Heart left ventricle (tissue), 16 donors: ENCODE measurements at places on chromosomes 2 and 18. TPM values are rescaled to one million over a fixed set of nuclear protein-coding genes. Genes with fewer than 3 reads are reported as not detected.
A peak's percentile ranks its signal among the peaks of the same experiment; 100 is the strongest.

DNA sequence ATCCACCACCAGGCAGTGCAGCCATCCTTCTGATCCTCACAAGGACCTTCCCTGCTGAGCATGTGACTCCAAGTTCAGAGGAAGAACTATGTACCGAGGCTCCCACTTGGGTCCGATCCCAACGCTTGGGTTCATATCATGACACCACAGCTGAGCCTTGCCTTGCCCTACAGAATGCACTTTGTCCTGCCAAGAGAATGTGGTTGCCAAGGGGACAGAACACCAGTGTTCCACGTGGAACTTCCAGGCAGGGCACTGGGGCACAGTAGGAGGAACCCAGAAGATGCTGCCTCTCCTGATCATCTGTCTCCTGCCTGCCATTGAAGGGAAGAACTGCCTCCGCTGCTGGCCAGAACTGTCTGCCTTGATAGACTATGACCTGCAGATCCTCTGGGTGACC, at the start of gene TEX51:
TEX51 (plus strand) TSS at position 255 of the 400 bp plus-strand sequence; CDS start at position 284, 29 bp downstream.
- H3K4me3 ChIP-seq = no peak within 1 kb of the TSS
- no peak for DNase-seq
- no peak within 1 kb of the TSS for H3K27ac ChIP-seq
- H3K36me3 ChIP-seq = no peaks in the 10 kb centered on the region
- no peaks in the 10 kb centered on the region for H3K4me1 ChIP-seq

GRCh38 chr2:202036601-202037037, 3.0 kb downstream of the FZD7 start:
- peaks cover 10% of the 10 kb centered on the region for H3K4me1 ChIP-seq
- peaks cover 19% of the 10 kb centered on the region for H3K27me3 ChIP-seq
- peak overlapping the region; percentile 84 for H3K4me3 ChIP-seq

DNA sequence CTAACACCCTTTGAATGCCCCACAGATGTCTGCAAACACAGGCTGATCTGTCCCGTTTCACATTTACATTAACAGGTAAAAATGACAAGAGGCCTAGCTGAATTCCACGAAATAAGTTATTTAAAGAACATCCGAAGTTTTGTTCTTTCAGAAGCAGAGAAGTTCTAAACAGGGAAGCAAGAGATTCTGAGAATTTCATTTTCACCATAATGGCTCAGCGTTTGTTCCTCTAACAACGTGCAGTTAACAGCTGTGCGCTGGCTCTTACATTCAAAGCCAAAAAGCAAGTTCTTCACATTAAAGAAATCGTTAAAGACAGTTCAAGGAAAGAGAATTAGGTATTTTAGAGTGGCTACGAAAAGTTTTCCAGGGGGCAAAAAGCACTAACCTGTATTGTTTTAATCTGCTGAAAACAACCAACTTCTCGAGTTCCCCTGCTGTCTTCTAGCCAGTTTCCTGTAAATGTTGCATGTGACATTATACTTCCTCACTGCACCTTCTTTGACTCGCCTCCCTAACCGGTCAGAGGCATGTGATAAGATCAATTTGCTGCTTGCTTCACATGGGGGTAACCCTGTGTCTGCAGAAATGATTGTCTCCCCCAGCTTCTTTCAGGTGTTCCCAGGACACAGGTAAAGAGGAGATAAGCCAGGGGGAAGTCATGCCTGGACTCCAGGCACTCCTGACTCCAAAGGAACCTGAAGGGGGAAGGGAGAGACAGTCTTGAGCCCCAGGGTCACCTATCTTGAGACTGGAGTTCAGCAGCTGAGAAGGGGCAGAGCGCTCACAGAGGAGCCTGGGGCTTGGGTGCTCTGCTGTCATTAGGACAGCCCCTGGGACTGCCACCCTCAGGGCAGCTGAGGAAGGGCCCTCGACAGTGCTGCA, 36.8 kb upstream of the WIPF1 start:
- H3K4me1 ChIP-seq = peaks cover 25% of the 10 kb centered on the region
- H3K27ac ChIP-seq = peak overlapping the region; percentile 21
- H3K36me3 ChIP-seq = no peaks in the 10 kb centered on the region
- peak overlapping the region; percentile 63 for H3K4me3 ChIP-seq
- no peaks in the 10 kb centered on the region for H3K27me3 ChIP-seq

DNA sequence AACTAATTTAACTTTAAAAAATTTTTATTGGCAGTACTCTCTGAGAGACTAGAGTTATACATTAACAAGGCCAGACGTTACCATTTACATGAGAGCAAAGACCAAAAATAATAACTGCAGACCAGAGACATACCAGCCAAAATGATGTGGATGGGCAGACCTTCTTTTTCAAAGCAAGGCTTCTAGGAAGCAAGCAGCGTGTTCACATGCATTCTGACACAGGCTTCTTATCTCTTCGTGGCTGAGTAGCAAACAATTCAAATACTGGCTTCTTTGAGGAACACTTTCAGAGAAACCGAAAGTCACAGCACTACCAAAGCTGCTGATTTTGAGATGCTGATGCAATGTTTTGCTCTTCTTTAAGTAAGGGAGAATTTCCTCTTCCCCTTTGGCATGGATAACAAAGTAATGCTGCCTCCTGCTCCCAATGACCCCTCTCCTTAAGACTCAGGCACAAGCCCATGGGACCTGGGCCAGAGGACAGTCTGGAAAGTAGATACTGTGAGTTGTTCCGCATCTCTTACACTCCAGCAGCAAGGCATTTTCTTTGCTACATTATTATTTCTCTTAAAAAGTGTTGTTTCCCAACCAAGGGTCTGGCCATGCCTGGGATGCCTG, 181.9 kb downstream of the MREG start:
- peak overlapping the region; percentile 65 for H3K27ac ChIP-seq
- H3K4me1 ChIP-seq = peaks cover 8% of the 10 kb centered on the region
- no peaks in the 10 kb centered on the region for H3K27me3 ChIP-seq
- DNase-seq = no peak

DNA sequence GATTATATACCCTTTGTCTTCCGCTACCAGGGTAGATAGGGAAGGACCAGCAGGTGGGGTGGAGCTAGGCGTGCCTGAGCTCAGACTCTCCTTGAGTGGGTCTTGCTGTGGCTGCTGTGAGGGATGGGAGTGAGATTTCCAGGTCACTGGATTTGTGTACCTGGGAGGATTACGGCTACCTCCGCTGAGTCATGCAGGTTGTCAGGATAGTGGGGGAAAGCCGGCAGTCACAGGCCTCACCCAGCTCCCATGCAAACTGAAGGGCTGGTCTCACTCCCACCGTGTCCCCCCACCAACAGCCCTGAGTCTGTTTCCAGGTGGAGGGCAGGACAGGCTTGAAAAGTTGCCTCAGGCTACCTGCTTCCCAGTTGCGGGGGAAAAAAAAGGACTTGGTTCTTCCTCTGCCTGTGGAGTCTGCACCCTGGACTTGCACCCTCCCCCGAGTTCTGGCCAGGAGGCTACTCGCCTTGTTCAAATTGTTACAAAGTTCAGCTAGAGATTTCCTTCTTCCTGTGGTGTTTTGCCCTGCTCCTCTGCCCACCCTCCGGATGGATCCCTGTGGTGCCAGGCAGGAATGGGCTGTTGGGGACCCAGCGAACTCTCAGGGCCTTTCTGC, 268.3 kb downstream of the VAPA start:
- no peak for DNase-seq
- H3K36me3 ChIP-seq = no peaks in the 10 kb centered on the region
- no peak overlapping the region for H3K4me3 ChIP-seq
- H3K4me1 ChIP-seq = no peaks in the 10 kb centered on the region

DNA sequence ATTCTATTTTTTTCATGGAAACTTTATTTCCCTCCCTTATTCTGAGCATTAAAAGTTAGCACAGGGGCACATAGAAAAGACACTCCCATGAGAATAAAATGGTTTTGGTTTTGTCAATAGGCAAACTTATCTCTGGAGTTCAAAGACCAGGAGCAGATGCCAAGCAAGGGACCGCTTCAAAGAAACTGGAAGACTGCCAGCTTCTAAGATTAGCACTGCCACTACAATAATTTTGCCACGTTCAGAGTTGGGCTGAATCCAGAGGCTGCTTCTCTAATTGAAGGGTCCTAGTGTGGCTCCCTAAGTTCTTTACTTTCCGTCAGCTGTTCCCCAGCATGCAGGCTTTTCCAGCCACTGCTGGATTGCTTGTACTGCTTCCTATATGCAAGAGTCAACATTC, 681.0 kb upstream of the GCFC2 start:
- peaks cover 11% of the 10 kb centered on the region for H3K4me1 ChIP-seq
- H3K36me3 ChIP-seq = no peaks in the 10 kb centered on the region
- H3K4me3 ChIP-seq = no peak overlapping the region
- DNase-seq = no peak
- H3K27me3 ChIP-seq = no peaks in the 10 kb centered on the region

DNA sequence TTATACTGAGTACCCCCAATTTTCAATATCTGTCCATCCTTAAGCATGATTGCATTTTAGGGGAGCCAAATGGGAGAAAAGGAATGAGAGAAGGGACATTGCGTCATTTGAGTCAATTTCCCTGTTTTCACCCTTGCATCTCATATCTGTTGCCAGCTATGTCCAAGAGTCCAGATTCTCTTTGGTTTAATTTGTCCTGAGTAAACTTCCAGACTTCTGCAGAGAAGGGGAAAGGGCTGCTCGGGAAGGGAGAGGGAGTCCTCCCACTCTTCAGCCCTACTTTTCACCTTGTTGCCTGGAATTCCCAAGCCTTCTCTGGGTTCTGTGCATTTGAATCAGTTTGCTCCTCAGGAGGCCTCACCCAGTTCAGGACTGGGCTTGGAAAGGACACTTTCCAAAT, 16.5 kb downstream of the GREB1 start:
- H3K4me1 ChIP-seq = no peaks in the 10 kb centered on the region
- H3K27me3 ChIP-seq = no peaks in the 10 kb centered on the region
- no peaks in the 10 kb centered on the region for H3K36me3 ChIP-seq
- H3K27ac ChIP-seq = no peak overlapping the region

GRCh38 chr2:232505856-232506255, 14.3 kb upstream of the PRSS56 start:
- peaks cover 20% of the 10 kb centered on the region for H3K4me1 ChIP-seq
- peaks cover 4% of the 10 kb centered on the region for H3K27me3 ChIP-seq
- DNase-seq = no peak
- no peak overlapping the region for H3K27ac ChIP-seq

DNA sequence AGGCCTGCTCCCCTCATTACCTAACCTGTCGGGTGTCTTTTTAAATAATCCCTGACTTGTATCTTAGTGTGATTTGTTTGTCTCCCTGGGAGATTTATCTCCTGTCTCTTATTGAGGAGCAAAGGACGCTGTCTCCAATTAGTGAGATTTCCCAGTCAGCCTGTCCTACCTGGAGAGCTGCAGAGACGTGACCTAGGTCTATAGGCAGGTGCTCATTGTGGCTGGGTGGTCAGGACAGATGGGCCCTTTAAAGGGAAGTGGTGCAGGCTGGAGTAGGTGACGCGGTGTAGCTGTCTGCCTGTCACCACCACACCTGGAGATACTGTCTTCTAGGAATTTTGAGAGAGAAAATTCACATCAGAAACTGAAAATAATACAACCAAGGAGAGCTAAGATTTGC, 28.0 kb downstream of the PLB1 start:
- no peaks in the 10 kb centered on the region for H3K36me3 ChIP-seq
- H3K27me3 ChIP-seq = peaks cover 5% of the 10 kb centered on the region
- H3K4me1 ChIP-seq = no peaks in the 10 kb centered on the region
- H3K27ac ChIP-seq = no peak overlapping the region
- DNase-seq = no peak
- no peak overlapping the region for H3K4me3 ChIP-seq

DNA sequence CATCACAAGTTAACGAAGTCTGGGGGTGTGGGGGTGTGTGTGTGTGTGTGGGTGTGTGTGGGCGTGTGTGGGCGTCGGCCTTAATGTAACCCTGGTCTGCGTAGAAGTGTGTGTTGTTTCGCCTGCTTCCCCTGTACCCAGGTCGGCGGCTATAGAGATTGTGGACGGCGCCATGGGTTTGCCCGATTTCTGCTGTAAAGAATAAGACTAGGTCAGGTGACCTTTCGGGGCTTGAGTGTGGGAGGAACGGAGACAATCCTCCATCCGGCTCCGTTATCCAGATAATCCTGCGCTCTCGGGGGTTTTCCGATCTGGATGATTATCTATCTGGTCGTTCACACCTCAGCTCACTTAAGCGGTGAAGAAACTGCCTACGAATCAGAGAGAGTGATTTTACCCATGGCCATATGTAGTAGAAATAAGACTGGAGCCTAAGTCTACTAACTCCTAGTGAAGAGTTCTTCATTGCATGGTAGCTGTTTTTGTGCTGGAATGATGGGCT, 543 bp downstream of the HADHB start:
- no peaks in the 10 kb centered on the region for H3K36me3 ChIP-seq
- H3K4me1 ChIP-seq = peaks cover 12% of the 10 kb centered on the region
- peak overlapping the region; percentile 97 for H3K4me3 ChIP-seq

GRCh38 chr2:196328088-196328680, 156.8 kb upstream of the STK17B start:
- no peaks in the 10 kb centered on the region for H3K27me3 ChIP-seq
- no peak for DNase-seq
- H3K4me3 ChIP-seq = no peak overlapping the region
- H3K4me1 ChIP-seq = peaks cover 43% of the 10 kb centered on the region
- no peak overlapping the region for H3K27ac ChIP-seq
- peaks cover 2% of the 10 kb centered on the region for H3K36me3 ChIP-seq

DNA sequence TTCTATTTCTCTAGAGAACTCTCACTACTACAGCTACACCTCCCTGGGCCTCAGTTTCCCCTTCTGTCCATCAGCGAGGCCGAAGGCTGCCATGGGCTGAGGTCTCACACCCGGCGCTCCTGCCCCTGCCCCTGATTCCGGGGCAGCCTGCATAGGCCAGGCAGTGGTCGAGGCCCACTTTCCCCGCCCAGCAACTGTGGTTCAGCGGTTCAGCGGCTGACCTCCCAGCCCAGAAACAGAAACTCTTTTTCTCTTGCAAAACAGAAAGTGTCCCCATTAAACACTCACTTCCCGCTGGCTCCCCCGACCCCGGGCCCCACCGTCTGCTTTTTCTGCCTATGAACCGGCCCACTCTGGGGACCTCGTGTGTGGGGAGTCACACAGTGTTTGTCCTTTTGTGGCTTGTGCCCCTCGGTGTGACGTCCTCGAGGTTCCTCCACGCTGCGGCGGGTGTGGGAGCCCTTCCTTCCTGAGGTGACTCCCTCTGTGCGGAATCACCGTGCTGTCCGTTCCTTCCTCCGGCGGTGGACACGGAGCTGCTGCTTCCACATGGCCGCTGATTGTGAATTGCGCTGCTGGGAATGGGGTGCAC, 16.0 kb downstream of the PDCD1 start:
- H3K4me3 ChIP-seq = peak overlapping the region; percentile 48
- H3K4me1 ChIP-seq = peaks cover 17% of the 10 kb centered on the region
- H3K27ac ChIP-seq = peak overlapping the region; percentile 55
- peak; percentile 68 for DNase-seq
- H3K27me3 ChIP-seq = no peaks in the 10 kb centered on the region

- H3K4me1 ChIP-seq = no peaks in the 10 kb centered on the region
- H3K4me3 ChIP-seq = no peak overlapping the region
- H3K27me3 ChIP-seq = no peaks in the 10 kb centered on the region
- H3K36me3 ChIP-seq = no peaks in the 10 kb centered on the region
- H3K27ac ChIP-seq = no peak overlapping the region
Observed at GRCh38 chr2:120878970-120879369, 143.3 kb downstream of the GLI2 start.

GRCh38 chr2:203354966-203355365, 26.8 kb downstream of the ABI2 start:
- no peak for DNase-seq
- no peaks in the 10 kb centered on the region for H3K4me1 ChIP-seq
- H3K27ac ChIP-seq = no peak overlapping the region
- H3K4me3 ChIP-seq = no peak overlapping the region
- no peaks in the 10 kb centered on the region for H3K27me3 ChIP-seq
- no peaks in the 10 kb centered on the region for H3K36me3 ChIP-seq

Gene HPCAL1
- 35.7 TPM for total RNA-seq

Gene BMP10
- not detected for total RNA-seq

Gene IHH
- not detected for total RNA-seq

Gene CAPN14
- total RNA-seq = 0.19 TPM

Gene NYAP2
- total RNA-seq = not detected

Gene PDCL3
- 16.7 TPM for total RNA-seq

Gene UCN
- 1.1 TPM for total RNA-seq

Gene RTP5
- total RNA-seq = not detected

Gene NHEJ1
- 7.3 TPM for total RNA-seq

Gene TTC21B
- total RNA-seq = 13.6 TPM

Gene USP14
- 56.6 TPM for total RNA-seq

Gene CIB4
- not detected for total RNA-seq
